ENCODE measurements at places on chromosomes 6 and 20.

- DNase-seq, result no peak
Measured at GRCh38 chr6:42410861-42411260, 40.9 kb downstream of the TRERF1 start.

DNA sequence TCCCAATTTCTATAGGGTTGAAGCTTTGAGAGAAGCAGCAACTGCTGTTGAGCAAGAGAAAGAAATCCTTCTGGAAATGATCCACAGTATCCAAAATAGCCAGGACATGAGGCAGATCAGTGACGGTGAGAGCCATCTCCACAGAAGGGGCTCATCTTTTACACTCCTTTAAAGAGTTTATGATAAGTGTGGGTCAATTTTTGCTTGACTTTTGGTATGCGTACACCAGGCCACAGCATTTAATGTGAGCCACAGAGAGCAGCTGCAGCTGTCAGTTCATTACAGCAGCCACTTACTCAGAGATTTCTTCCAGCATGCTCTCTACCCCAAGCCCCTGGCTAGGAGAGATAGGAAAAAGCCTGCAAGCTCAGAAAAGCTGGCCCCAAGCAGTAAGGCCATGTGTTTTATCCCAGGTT, 9.9 kb downstream of the BAG2 start:
- no peak for DNase-seq

- peak; percentile 31 for DNase-seq
Measured at GRCh38 chr20:10637563-10637962, 36.2 kb downstream of the JAG1 start.

- no peak for DNase-seq
Measured at GRCh38 chr6:146135167-146135566, 106.3 kb downstream of the GRM1 start.

DNA sequence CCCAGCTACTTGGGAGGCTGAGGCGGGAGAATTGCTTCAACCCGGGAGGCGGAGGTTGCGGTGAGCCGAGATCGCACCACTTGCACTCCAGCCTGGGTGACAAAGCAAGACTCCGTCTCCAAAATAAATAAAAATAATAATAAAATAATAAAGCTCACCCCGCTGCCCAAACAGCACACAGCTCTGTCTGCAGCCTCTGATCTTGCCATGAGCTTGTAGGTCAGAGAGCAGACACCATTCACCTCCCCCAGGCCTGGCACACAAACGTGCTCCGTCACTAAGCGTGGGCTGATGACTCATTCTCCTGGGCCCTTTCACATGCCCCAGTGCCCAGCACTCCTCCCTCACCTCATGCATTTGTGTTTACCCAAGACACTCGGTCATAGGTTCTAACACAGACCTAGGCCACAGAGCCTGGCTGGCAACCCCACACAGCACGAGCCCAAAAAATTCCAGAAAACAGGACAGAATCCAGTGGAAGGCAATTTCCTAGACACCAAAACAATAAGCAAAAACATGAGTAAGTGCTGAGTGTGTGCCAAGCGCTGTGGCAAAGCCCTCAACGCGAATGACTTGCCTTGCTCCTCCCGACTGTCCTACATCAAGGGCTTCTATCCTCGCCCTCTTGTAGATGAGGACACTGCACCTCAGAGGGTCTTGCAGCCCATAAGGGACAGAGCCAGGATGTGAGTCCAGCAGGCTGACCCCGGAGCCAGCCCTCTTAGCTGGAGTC, 18.0 kb downstream of the ATP9A start:
- DNase-seq, result peak; percentile 63

DNA sequence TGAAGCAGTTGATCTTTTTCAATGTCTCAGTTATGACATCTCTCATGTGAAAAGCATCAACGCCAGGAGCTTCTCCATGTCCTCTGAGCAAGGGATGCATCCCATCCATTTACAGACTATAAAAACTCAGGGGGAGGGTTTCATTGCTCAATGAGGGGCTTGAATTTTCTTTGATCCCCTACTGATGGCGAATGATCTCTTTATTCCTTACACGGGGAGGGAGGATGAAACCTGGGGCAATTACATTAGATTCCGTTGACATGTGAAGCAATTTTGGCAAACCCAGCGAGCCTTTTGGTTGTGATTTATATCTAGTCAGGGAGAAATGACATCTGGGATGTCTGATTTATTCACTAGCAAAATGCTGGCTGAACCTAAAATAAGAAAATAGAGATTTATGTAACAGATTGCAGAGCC, 268.9 kb downstream of the HIVEP2 start:
- no peak for DNase-seq

DNA sequence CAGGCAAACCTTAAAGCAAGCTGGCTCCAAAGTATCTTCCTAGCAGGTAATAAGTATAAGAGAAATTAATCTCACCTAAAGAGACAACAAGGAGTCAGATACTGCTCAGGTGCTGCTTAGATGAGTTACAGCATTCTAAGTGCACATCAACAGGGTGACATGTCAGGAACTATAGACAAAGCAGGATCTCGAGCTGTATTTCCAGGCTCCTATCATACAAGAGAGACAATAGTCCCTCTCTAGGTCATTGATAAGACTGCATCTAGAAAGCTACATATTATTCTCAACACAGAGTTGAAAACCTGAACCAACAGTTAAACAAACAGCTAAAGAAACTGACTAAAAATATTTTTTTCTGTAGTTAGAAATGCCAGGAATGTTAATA, 3.9 kb downstream of the PTPRK start:
- DNase-seq, result no peak

- DNase-seq, result peak; percentile 83
Measured at GRCh38 chr20:46406986-46407670, 713 bp upstream of the ELMO2 start.

DNA sequence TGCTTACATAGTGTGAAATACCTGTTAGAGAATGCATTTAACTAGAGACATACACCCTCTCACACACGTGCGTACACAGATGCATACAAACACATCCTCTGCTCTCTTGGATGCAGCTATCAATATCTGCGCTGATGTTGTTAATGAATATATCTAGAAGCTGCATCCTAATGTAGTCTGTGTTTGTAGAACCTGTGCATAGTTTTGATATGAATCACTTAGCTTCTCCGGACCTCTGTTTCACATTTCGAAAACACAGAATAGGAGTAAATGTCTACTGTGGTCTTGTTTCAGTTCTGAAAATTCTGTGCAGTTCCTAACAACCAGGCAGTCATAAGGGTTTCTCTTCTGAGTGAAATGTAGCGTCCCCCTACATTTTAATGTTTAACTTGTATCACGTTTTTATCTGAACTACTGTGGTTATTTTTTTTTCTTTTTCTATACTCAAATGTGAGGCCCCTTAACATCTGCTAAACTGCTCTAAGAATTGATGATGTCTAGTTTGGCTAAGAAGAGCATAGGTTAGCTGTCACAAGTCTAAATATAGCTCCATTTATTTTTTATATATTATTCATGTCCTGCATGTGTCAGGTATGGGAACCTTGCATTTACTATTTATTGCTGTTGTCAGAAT, 254.5 kb downstream of the TMEM242 start:
- DNase-seq, result no peak

DNA sequence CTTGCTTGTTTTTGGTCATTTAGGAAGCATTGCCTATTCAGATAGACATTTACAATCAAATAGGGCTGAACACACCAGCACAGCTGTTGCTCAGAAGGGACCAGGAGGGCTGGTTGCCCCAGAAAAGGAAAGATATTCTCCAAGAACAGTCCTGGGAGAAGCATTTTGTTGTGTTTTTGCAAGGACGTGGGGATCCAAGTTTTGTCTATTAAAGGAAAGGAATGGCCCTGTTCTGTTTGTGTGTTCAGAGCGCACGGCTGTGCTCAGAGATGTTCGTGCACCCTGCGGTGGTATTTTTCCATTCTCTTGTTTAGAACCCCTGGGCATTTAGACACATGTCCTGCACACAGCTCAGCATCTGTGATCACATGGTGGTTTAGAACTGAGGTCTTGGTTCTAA, 82.5 kb downstream of the TXNDC5 start:
- DNase-seq, result no peak

- DNase-seq, result peak; percentile 92
Measured at GRCh38 chr6:16849988-16850680, 88.9 kb upstream of the ATXN1 start.

DNA sequence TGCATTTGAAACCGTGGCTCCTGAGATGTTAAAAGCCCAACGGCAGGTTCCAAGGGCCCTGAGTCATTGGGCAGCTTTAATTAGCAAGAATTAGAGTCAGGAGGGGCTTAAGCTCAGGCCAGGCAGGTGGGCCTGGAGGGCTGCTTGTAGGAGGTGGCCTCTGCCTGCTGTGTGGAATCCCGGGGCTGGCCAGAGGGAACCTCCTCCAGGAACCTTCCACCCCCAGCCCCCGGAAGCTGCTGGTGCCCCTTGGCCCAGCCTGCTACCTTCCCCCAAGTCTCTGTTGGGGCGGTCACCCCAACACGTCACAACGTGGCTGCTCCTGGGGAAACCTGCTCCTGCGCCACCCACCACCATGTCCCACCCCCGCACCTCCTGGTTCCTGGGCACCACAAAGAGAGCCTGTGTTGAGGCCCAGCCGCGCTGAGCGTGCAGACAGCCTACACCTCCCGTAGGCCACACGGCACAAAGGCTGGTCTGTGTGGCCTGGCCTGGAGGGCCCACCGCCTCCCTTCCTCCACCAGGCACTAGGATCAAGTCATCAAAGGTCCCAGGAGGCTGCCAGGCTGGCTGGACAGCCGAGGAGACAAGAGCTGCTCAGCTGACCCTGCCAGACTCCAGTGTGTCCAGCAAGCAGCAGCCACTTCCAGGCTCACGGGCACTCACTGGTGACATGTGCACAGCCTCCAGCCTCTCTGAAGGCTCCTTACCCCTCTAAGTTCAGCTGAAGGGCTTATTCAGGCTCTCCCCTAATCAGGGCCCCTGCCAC, 86.3 kb downstream of the SNX5 start:
- no peak for DNase-seq

- no peak for DNase-seq
Measured at GRCh38 chr6:35435074-35435837, 16.9 kb upstream of the FANCE start.

DNA sequence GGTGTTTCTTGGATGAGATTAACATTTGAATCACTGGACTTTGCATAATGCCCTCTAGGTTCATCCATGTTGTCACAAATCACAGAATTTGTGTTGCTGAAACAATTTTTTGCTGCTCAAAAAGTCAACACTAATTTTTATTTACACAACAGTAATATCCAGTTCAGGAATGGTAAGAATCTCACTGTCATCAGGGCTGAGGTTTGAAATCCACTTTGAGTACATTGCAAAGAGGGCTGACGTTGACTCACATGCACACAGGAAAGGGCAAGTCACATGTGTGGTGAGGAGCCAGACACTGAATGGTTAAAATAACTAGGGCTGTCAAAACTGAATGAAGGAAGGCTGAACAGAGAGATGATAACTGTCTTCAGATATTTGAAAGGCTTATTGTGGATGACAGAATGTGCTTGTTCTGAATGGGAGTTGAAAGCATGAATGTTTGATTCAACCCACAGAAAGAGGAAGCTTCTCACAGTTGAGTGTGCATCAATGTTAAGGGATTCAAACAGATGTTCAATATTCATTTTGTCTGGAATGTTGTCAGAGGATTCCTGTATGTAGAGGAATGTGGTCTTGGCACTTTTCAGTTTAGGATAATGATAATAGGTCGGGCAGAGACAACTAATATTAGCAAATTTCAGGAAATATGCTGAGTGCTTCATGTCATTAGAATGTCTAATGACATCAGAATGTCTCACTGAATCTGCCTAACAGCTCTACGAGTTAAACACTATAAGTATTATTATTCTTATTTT, 3.6 kb upstream of the ADGRG6 start:
- no peak for DNase-seq

DNA sequence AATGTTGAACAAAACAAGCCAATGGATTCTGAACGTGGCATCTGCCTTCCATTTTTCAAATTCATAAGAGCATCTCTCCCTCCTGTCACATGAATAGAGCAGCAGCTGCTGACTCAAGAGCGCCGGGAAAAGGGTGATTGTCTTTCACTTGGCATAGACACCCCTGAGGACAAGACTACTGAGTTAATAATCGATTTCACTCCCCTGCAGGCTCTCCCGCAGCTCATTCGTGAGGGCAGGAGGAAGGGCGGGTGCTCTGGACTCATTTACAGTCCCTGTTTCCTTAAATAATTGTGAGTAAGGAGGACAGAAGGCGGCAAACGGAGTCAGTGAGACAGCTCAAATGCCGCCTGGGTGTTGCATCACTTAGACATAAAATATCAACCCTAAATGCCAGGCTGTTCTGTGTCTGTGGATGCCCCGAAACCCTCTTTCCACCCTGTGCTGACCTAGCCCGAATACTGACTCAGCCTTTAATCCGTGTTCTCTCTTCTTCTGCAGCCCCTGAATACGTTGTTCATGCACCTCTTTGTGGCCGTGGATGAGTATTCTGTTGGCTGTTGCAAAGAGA, 21.6 kb downstream of the CFAP61 start:
- DNase-seq, result no peak

GRCh38 chr20:19765266-19765665, 7.2 kb downstream of the RIN2 start:
- no peak for DNase-seq

DNA sequence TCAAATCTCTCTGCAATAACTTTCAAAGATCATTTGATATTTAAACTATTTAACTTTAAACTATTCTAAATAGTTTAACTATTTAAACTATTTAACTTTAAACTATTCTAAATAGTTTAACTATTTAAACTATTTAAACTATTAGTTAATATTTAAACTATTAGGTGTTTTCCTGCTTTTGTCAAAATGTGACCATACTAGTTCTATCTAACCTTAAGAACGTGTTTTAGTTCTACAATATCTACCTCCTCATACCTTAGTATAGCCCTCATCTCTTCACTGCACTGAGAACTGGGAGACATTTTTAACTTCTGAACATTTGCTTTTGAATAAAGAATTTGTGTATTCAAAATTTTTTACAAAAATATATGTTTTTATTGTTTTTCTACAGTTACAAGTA, 429.1 kb downstream of the ADGRB3 start:
- no peak for DNase-seq

GRCh38 chr20:20783450-20783849, 71.0 kb upstream of the RALGAPA2 start:
- DNase-seq, result peak; percentile 23

DNA sequence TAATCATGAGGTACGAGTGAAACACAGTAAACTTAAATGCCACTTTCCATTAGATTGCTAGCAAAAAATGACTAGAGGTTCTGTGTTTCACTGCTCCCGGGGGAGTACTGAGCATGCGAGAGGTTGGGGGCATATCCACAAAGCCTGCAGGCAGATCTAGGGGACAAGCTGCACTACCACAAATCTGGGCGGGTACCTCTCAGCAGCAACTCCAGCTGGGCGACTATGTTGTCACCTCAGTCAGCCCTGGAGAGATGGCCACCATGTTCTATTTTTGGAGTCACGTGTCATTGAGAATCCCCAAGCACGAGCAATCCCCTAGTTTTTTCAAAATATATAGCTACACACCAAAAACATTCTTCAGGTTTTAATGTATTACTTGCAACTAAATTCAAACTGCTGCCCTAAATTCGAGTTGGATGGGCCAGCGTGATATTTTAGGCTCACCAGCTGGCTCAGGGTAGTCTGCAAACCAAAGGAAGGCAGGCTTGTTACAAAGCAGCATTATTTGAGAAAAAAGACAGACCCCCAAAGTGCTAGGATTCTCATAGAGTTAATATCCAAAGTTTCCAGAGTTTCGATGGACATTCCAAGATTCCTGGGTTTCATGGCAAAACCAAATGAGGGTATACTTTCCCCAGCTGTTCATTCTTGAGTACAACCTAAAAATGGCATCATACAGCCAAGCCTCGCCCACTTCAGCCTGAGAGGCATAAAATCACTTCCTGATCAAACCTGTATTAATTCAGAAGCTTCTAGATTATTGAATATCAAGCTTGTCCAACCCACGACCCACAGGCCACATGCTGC, 24.1 kb upstream of the MYLIP start:
- peak; percentile 88 for DNase-seq

- DNase-seq, result no peak
Measured at GRCh38 chr6:17964633-17965032, 22.8 kb downstream of the KIF13A start.

- DNase-seq, result no peak
Measured at GRCh38 chr6:1901556-1901955, 291.8 kb downstream of the FOXC1 start.
